Activated CD4-positive, alpha-beta T cell treated with anti-CD3 and anti-CD28 coated beads for 48 hours (primary cell): ENCODE measurements at places on chromosomes 3 and 15.

- no peak for DNase-seq
These were observed 90.1 kb upstream of the CADPS start for GRCh38 chr3:62965311-62965710.

- no peak for DNase-seq
These were observed 637.7 kb upstream of the TBL1XR1 start for GRCh38 chr3:177835008-177835407.

- DNase-seq, result no peak
These were observed 121.3 kb downstream of the STAG1 start for GRCh38 chr3:136630915-136631314.

GRCh38 chr15:48388910-48389309 is 57.7 kb downstream of the DUT start:
- DNase-seq, result no peak

DNA sequence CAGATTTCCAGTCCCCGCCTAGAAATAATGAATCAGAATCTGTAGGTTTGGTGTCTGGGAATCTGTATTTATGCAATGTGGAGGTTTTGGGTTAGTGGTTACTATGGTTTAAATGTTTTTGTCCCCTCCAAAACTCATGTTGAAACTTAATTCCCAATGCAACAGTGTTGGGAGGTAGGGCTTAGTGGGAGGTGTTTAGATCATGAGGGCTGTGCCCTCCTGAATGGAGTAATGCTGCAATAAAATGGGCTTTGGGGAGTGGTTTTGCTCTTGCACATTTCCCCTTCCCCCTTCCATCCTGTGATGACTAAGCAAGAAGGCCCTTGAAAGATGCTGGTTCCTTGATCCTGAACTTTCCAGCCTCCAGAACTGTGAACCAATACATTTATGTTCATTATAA is 9.2 kb upstream of the RFC4 start:
- DNase-seq, result no peak

DNA sequence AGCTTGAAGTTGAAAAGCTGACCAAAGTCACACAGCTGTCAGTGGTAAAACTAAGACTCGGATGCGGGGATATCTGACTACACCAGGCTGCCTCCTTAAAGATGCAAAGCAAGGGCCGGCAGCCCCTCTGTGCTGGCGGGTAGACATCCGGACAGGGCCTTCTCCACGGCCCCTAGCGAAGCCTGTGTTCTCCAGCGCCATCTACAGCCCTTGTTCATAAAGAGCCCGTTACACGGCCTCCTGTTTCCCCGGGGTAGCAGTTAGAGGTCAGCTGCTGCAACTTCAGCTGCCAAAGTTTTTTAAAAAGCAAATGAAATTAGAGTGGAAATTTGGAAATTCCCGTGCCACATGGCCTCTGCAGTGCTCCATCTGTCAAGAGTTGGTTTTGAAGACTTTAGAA is 383.0 kb downstream of the TBL1XR1 start:
- peak; percentile 41 for DNase-seq

DNA sequence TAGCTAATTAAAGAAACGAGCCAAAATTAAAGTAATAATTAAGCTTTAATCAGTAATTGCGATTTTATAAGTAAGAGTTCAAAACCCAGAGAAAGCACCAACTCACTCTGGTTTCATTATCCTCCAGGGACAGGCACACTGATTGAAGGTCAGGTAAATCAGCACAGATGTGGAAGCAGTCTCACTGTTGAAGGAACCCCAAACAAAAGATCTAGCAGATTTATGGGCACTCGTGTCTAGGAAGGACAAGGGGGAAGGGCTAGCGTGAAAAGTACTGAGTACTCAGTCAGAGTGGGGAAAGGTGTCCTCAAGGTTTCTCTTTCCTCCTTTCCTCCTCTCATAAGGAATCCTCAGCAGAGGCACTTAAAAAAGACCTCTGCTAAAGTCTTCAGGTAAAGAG is 320.1 kb downstream of the PYDC2 start:
- DNase-seq, result no peak

GRCh38 chr15:44435893-44436667 is 8.7 kb downstream of the CTDSPL2 start:
- DNase-seq, result no peak

GRCh38 chr3:194664857-194665256 is 7.1 kb downstream of the LSG1 start:
- no peak for DNase-seq

DNA sequence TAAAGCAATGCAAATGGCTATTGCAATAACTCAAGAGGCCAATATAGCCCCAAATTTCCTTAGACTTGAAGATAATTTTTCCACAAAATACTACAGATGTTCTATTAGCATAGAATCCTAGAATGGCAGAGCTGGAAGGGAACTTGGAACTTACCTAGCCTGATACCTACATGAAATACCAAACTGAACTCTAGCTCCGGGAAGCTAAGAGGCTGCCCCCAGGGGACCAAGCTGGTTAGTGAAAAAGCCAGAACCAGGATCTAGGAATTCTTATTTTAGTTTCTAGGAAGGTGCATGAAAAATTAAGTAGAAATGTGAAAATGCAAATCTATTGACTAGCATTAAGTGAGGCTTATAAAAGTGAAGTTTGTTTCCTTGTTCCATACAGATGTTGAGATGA is 256.0 kb upstream of the CBLB start:
- no peak for DNase-seq

DNA sequence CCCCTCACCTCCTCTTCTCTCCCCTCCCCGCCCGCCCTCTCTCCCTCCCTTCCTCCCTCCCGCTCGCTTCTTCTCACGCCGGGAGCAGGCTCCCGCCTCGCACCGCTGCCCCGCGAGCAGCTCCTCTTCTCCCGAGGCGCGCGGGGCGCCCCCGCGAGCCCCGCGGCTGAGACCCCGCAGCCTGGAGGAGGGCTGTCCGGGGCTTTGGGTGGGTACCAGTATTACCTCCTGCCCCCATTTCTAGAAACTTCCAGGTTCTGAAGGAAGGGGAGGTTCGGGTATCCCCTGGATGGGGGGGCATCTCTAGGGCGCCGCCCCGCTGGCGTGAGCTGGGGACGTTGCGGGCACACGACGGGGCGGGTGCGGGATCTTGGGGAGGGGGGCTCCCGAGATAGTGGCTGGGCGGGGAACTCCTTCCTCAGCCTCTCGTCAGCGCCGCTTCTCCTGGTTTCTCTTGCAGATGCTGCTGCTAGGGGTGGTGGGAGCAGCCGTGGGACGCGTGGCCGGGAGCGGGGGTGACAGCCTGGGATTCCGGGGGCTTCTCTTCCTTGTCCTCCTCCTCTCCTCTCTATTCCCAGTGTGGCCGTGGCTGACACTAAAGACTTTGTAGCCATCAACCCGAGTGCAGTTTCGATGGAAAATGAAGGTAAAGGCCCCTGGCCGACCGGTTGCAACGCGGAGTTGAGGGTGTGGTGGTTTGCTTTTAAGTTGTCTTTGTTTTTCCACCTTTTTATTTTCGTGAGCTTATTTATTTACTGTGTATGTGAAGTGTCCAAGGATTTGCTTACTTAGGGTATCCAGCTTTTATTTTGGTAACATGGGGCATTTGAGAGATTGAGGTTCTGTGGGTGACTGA is 474 bp downstream of the ATP2C1 start:
- peak; percentile 43 for DNase-seq

DNA sequence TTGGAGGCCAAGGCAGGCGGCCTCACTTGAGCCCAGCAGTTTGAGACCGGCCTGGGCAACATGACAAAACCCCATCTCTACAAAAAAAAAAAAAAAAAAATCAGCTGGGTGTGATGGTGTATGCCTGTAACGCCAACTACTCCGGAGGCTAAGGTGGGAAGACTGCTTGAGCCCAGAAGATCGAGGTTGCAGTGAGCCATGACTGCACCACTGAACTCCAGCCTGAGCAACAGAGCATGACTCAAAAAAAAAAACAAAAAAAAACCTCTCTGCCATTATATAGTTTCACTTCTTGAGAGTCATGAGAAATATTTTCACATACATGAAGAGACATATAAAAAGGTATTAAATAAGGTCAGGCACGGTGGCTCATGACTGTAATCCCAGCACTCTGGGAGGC is 45.9 kb upstream of the CP start:
- no peak for DNase-seq

GRCh38 chr3:117411971-117412370 is 702.4 kb downstream of the TUSC7 start:
- no peak for DNase-seq

- DNase-seq, result no peak
These were observed 40.1 kb upstream of the CD47 start for GRCh38 chr3:108130701-108131474.

- no peak for DNase-seq
These were observed 2.1 kb upstream of the CCDC174 start for GRCh38 chr3:14649466-14649865.

- no peak for DNase-seq
These were observed 602.9 kb downstream of the NTRK3 start for GRCh38 chr15:87653646-87654045.

GRCh38 chr3:128205558-128206145 is 52.4 kb downstream of the EEFSEC start:
- no peak for DNase-seq

DNA sequence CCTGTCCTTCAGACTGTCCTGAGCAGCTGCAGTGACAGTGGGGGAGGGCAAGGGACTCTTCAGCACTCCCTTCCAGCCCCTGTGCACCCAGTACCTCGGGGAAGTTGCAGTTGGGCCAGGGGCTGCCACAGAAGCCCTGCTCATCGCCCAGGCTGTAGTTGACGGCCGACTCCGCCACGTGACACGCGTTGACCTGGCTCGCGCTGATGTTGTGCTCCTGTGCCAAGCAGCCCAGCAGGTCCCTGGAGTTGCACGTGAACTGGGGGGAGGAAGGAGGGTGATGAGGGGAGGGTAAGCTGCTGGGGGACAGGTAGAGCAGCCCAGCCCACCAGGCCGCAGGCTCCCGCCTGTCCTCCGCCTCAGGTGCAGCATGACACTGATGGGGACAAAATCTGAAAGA is 101.2 kb downstream of the SEC22A start:
- DNase-seq, result no peak

DNA sequence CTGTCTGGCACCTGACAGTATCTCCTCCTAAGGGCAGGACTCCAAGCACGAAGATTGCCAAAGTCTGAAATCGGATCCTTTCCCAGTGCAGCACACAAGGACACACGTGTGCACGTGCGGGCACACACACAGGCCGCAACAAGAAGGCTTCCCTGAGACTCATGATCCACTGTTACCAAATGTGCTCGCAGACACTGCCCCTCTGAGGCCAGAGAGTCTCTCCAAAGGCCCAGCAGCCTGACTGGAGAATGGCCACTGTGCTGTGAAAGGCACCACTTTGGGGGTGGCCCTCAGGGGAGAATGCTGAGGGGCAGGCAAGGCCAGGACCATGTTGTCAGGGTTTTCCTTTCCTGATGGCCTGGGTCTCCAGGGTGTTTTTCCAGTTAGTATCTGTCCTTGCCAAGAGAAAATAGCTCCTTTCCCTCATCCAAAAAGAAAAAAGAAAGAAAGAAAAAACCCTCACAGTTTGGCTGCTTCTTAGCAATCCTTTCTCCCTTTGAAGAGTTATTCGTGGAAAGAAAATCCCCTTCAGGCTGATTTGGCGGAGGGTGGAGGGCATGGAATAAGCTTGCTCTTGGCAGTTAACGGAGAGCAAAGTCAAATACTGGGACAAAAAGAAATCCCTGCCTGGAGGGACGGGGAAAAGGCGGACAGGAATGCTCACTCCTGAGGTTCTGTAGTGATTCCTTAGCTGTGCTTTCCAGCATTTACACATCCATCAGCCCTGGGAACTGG is 112.2 kb upstream of the ETV5 start:
- DNase-seq, result no peak

- DNase-seq, result no peak
These were observed 226.5 kb upstream of the GAP43 start for GRCh38 chr3:115396801-115397200.

GRCh38 chr3:176632925-176633324 is 564.4 kb downstream of the TBL1XR1 start:
- DNase-seq, result no peak

DNA sequence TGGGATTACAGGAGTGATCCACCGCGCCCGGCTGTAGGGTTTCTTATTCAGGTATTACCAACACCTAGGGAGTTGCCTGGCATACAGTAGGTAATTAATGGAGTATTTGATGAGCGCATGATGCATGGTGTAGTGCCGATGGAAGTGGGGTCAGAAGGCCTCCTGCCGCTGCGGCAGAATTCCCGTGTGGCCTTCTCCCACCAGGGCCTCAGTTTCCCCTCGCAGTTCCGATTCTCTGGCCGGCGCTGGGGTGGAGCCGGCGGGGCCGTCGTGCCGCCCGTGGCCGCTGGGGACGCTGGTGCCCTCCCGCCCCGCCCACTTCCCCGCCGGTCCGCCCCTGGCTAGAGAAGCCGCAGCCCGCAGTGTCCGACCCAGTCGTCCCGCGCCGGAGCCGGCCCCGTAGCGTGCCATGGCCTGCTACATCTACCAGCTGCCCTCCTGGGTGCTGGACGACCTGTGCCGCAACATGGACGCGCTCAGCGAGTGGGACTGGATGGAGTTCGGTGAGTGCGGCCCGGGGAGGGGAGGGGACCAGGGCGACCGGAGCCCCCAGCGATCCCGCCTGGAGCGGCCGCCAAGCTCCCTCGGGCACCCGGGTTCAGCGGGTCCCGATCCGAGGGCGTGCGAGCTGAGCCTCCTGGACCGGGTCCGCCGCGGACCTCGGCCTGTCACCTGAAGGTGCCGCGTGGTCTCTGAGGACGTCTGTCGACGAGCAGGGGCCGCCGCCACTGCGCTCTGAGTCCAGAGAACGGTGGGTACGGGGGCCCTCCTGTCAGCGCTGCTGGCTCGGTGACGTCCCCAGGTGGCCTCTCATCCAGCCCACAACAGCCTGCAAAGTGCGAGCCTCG is at the start of gene IRAK2:
Gene IRAK2, plus strand, starts transcription at position 374 of the 848 bp plus-strand sequence. Its CDS starts 36 bp downstream, at position 410.
- DNase-seq, result peak; percentile 64

- DNase-seq, result no peak
These were observed 567 bp downstream of the ADAMTS9 start for GRCh38 chr3:64687086-64687780.

DNA sequence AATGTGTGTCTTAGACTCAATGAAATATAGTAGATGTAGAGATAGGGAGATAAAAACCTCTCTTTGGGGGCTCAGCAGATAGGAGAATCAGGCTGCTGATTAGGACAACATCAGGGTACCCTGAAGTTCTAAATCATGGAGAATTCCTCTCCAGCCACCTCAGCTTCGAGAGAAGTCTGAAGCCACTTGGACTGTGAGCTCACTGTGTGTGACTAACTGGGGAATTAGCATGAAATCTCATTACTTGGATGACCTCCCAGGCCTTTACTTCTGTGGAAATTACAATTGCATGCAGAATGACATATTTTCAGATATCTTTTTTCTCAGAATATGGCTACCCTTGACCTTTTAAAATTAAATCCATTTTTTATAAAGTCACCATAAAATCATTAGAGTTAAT is 128.0 kb upstream of the MRPL3 start:
- DNase-seq, result no peak

DNA sequence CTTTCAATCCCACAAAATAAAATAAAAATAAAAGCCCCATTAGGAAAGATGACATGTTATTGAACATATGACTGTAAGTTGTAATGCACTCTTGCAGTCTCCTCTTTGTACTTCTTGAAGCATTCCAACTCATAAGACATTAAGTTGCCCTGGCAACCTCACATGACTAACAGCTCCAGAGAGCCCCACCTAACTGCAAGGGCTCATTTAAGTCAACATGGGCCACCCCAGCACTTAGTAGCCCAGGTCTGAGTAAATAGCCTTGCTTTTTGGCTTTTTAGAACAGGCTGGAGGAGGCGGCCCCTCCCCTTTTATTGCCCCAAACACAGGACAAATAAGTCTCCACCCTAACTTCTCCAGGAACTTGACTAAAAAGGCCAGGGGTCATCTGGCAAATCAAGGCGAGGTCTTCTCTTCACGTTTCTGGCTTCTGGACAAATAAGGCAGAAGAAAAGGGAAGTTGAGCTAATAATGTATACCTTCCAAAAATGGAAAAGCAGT is 135.1 kb downstream of the TMCO5A start:
- peak; percentile 13 for DNase-seq
